Activated CD8-positive, alpha-beta memory T cell treated with anti-CD3 and anti-CD28 coated beads, Interleukin-2, amount 10 ng/mL, durations not matched to agents 7 days and 5 days (primary cell): ENCODE measurements at places on chromosomes 4 and X. TPM values are rescaled to one million over a fixed set of nuclear protein-coding genes. Genes with fewer than 3 reads are reported as not detected.

GRCh38 chr4:67452100-67452845 is 93.0 kb downstream of the CENPC start:
- no peak overlapping the region for H3K27ac ChIP-seq
- peaks cover 44% of the 10 kb centered on the region for H3K36me3 ChIP-seq
- no peaks in the 10 kb centered on the region for H3K27me3 ChIP-seq

DNA sequence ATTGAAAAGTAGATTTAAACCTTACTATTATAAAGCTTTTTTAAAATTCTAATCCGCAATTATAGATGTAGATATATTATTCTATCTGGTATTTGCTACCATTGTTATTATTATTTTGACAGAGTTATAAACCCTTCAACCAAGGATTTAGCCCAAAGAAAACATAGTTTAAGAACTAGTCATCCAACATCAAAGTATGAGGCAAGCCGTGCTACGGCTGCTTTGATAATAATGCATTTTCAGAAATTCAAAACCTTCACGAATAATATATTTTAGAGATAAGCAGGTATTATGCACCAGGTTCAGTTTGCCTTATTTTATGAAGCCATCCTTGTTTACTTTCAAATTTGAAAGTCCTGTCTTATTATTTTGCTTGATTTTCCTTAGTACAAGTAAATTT is 1501.7 kb downstream of the RAPGEF2 start:
- H3K36me3 ChIP-seq, result no peaks in the 10 kb centered on the region
- DNase-seq, result no peak
- no peak overlapping the region for H3K4me3 ChIP-seq
- no peak overlapping the region for H3K27ac ChIP-seq

The SSX1 gene
- total RNA-seq, result not detected

- no peak overlapping the region for H3K4me3 ChIP-seq
- H3K4me1 ChIP-seq, result peaks cover 12% of the 10 kb centered on the region
- DNase-seq, result peak; percentile 58
- H3K27ac ChIP-seq, result no peak overlapping the region
- peaks cover 78% of the 10 kb centered on the region for H3K27me3 ChIP-seq
- H3K36me3 ChIP-seq, result no peaks in the 10 kb centered on the region
Observed at GRCh38 chr4:41882625-41883347, 52.4 kb upstream of the TMEM33 start.

The GK gene
- 19.6 TPM for total RNA-seq

DNA sequence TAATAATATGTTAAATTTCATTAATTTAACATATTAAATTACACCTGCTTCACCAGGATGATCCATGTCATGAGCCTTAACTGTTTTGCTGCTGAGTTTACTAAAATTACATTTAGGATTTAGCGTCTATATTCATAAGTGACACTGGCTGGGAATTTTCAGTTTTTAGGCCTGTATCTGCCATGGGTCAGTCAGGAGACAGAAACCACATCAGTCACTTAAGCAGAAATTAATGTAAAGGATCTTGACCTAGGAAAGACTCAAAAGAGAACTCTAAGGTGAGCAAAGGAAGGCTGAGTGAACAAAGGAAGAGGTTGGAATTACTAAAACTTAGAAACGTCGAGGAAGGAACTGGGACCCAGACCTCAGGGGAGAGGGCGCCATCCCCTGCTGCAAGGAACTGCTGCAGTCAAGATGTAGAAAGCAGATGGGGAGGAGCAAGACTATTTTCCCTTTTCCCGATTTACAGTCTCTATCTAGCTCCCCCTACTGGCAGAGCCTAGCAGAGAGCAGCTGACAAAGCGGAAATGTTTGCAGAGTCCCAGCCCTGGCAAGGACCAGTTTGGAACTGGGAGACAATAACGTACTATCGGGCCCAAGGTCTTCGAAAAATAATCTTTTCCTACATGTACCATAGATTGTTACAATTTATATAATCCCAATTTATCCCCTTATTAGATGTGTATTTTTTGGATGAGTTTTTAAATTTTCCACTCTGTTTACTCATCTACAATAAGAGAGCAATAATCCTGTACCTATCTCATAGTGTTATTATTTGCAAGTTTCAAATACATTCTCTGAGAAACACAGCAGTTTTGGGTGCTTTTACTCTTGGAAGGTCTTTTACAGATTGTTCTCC is 22.6 kb upstream of the RBBP7 start:
- no peaks in the 10 kb centered on the region for H3K36me3 ChIP-seq
- peak; percentile 67 for DNase-seq
- H3K27me3 ChIP-seq, result peaks cover 4% of the 10 kb centered on the region
- no peak overlapping the region for H3K4me3 ChIP-seq
- peaks cover 11% of the 10 kb centered on the region for H3K4me1 ChIP-seq
- H3K27ac ChIP-seq, result no peak overlapping the region

- H3K4me1 ChIP-seq, result peaks cover 22% of the 10 kb centered on the region
- no peak for DNase-seq
- peaks cover 50% of the 10 kb centered on the region for H3K36me3 ChIP-seq
- no peak overlapping the region for H3K4me3 ChIP-seq
- no peaks in the 10 kb centered on the region for H3K27me3 ChIP-seq
- H3K27ac ChIP-seq, result no peak overlapping the region
Observed at GRCh38 chr4:7001271-7001670, 41.9 kb upstream of the TADA2B start.

DNA sequence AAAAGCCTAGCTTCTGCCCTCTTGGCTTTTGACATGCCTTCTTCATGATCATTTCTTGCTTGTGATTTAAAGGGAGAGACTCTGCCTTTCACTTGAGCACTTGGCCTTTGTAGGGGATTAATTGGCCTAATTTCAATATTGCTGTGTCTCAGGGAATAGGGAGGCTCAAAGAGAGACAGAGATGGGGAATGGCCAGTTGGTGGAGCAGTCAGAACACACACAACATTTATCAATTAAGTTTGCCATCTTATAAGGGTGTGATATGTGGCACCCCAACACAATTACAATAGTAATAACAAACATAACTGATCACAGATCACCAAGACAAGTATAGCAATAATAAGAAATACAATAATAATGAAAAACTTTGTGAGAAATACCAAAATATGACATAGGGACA is 122.5 kb upstream of the VCX start:
- H3K36me3 ChIP-seq, result no peaks in the 10 kb centered on the region
- H3K27ac ChIP-seq, result no peak overlapping the region
- no peaks in the 10 kb centered on the region for H3K27me3 ChIP-seq
- no peaks in the 10 kb centered on the region for H3K4me1 ChIP-seq

The ADH6 gene
- total RNA-seq, result not detected

The WAS gene
- total RNA-seq, result 161 TPM

DNA sequence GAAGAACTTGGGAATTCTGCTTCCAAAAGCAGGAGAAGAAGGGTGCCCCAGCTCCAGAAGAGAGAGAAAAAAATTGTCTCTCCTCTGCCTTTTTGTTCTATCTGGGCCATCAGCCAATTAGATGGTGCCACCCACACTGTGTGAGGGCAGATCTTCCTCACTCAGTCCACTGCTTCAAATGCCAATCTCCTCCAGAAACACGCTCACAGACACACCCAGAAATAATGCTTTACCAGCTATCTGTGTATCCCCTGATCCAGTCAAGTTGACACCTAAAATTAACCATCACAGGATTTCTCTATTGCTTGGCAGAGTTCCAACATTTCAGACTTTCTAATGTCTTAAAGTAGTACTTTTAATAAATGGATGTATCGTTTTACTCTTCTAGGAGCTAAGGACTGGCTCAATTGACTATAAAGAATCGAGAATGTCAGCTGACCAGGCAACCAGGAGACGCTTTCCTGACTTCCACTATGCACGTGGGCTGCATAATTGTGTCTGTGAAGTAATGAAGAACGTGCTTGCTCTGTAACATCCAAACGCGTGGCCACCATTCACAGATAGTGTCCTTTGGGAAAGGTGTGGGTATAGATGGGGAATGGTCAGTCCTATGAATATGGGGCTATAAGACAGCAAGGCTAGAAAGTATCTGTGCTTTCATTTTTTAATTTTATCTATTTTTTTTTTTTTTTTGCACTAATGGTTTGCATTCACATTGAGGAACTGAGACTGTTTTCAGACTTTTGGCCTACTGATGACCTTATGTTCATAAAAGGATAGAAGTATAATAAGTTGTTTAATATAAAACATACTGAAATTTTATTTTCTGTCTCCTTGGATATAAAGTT is 9.9 kb upstream of the SMIM20 start:
- no peak overlapping the region for H3K4me3 ChIP-seq
- DNase-seq, result no peak
- H3K27me3 ChIP-seq, result no peaks in the 10 kb centered on the region
- no peaks in the 10 kb centered on the region for H3K4me1 ChIP-seq

GRCh38 chr4:165684177-165684805 is 188.7 kb upstream of the TLL1 start:
- no peaks in the 10 kb centered on the region for H3K27me3 ChIP-seq
- no peak for DNase-seq
- H3K27ac ChIP-seq, result no peak overlapping the region
- H3K4me1 ChIP-seq, result no peaks in the 10 kb centered on the region
- no peak overlapping the region for H3K4me3 ChIP-seq
- H3K36me3 ChIP-seq, result no peaks in the 10 kb centered on the region

GRCh38 chr4:7741946-7742806 is 197.5 kb downstream of the AFAP1 start:
- H3K36me3 ChIP-seq, result no peaks in the 10 kb centered on the region
- no peaks in the 10 kb centered on the region for H3K4me1 ChIP-seq
- H3K4me3 ChIP-seq, result no peak overlapping the region

GRCh38 chr4:105650190-105650589 is 58.3 kb downstream of the INTS12 start:
- no peaks in the 10 kb centered on the region for H3K36me3 ChIP-seq
- H3K4me1 ChIP-seq, result no peaks in the 10 kb centered on the region
- no peak overlapping the region for H3K27ac ChIP-seq
- no peak overlapping the region for H3K4me3 ChIP-seq
- H3K27me3 ChIP-seq, result peaks cover 40% of the 10 kb centered on the region

DNA sequence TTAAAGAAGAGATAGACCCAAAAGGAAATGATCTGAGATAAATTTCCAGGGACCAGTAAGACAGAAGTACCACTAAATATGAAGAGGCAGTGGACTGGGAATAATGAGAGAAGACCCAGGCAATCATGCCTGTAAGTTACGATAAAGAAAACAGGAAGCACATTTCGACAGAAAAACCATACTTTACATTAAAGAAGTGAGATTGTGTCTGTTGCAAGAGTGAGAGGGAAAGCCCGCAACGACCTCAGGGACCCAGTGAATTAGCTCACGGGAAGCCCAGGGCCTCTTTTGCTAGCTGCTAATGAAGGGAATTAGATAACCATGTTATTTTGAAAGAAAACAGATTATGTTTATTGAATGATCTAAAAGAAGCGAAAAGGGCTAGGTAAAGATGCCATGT is 28.9 kb upstream of the ACSL1 start:
- peaks cover 18% of the 10 kb centered on the region for H3K27me3 ChIP-seq
- no peak overlapping the region for H3K27ac ChIP-seq
- peaks cover 21% of the 10 kb centered on the region for H3K4me1 ChIP-seq
- no peak for DNase-seq

- no peak overlapping the region for H3K27ac ChIP-seq
- H3K36me3 ChIP-seq, result no peaks in the 10 kb centered on the region
- no peaks in the 10 kb centered on the region for H3K27me3 ChIP-seq
- no peaks in the 10 kb centered on the region for H3K4me1 ChIP-seq
- DNase-seq, result no peak
Observed at GRCh38 chr4:174554231-174554728, 32.0 kb upstream of the HPGD start.

DNA sequence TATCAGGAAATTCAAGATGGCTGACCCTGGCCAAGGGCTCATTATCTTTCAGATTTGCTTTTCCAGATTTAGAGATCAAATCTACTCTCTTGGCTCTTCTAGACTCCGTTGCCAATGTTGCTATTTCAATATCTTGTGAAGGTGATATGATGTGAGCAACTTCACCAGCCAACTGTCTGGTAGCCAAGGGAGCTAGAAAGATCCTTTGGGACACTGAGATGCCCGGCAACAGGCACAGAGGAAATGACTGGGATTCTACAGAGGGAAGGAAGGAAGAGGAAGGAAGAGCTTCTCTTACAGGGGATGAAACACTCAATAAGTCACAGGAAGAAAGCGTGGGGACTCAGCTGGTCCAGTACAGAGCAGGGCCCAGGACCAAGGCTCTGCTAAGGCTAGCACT is 121.9 kb upstream of the GPC4 start:
- no peaks in the 10 kb centered on the region for H3K27me3 ChIP-seq
- no peaks in the 10 kb centered on the region for H3K36me3 ChIP-seq
- no peaks in the 10 kb centered on the region for H3K4me1 ChIP-seq
- DNase-seq, result no peak
- no peak overlapping the region for H3K4me3 ChIP-seq

- H3K4me3 ChIP-seq, result no peak overlapping the region
- no peaks in the 10 kb centered on the region for H3K27me3 ChIP-seq
- H3K36me3 ChIP-seq, result peaks cover 1% of the 10 kb centered on the region
- DNase-seq, result no peak
Observed at GRCh38 chr4:54320826-54321685, 92.0 kb downstream of the PDGFRA start.

The SATL1 gene
- not detected for total RNA-seq

GRCh38 chr4:69484011-69484410 is 11.7 kb downstream of the UGT2B4 start:
- H3K4me3 ChIP-seq, result no peak overlapping the region
- H3K27ac ChIP-seq, result no peak overlapping the region
- H3K36me3 ChIP-seq, result no peaks in the 10 kb centered on the region
- no peak for DNase-seq

The NXF2 gene
- not detected for total RNA-seq

The UGT2B11 gene
- not detected for total RNA-seq

GRCh38 chrX:1833656-1834360 is 218.9 kb downstream of the ASMT start:
- DNase-seq, result no peak
- H3K27ac ChIP-seq, result no peak overlapping the region
- H3K36me3 ChIP-seq, result no peaks in the 10 kb centered on the region
- no peaks in the 10 kb centered on the region for H3K27me3 ChIP-seq
- H3K4me1 ChIP-seq, result no peaks in the 10 kb centered on the region

The NXT2 gene
- 10.0 TPM for total RNA-seq

The SLC34A2 gene
- not detected for total RNA-seq

GRCh38 chrX:19372170-19372546 is 28.4 kb downstream of the PDHA1 start:
- peaks cover 8% of the 10 kb centered on the region for H3K4me1 ChIP-seq
- DNase-seq, result peak; percentile 74
- H3K27ac ChIP-seq, result peak overlapping the region; percentile 7
- H3K36me3 ChIP-seq, result no peaks in the 10 kb centered on the region

GRCh38 chrX:38458071-38458470 is 103.3 kb upstream of the TSPAN7 start:
- no peaks in the 10 kb centered on the region for H3K27me3 ChIP-seq
- H3K4me3 ChIP-seq, result no peak overlapping the region
- no peak overlapping the region for H3K27ac ChIP-seq
